Left lung (tissue), 14 donors: ENCODE measurements at places on chromosomes 2 and 18.
A peak's percentile ranks its signal among the peaks of the same experiment; 100 is the strongest.

- no peaks in the 10 kb centered on the region for H3K36me3 ChIP-seq
- no peaks in the 10 kb centered on the region for H3K4me1 ChIP-seq
- no peaks in the 10 kb centered on the region for H3K27me3 ChIP-seq
- H3K27ac ChIP-seq = no peak overlapping the region
- no peak for DNase-seq
Observed at GRCh38 chr2:58131191-58132011, 84.8 kb downstream of the VRK2 start.

DNA sequence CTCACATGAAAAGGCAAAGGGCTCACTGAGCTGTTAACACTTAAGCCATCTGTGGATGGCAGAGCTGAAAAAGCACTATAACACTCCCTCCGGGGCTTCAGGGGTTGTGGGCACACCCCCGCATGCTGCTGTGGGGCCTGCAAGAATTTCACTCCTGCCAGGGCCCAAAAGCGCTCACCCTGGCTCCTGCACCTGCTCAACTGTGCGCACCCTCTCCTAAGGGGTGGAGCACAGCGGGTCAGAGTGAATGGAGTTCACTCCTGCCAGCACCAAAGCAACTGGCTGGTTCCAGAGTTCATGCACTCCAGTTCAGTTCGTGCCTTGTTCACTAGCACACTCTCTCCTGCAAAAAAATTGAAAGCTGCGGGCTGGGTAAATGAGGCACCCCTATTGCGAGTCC is 814.2 kb upstream of the SLC39A10 start:
- H3K27ac ChIP-seq = no peak overlapping the region
- no peak overlapping the region for H3K4me3 ChIP-seq
- H3K27me3 ChIP-seq = no peaks in the 10 kb centered on the region
- H3K36me3 ChIP-seq = no peaks in the 10 kb centered on the region
- H3K4me1 ChIP-seq = no peaks in the 10 kb centered on the region

DNA sequence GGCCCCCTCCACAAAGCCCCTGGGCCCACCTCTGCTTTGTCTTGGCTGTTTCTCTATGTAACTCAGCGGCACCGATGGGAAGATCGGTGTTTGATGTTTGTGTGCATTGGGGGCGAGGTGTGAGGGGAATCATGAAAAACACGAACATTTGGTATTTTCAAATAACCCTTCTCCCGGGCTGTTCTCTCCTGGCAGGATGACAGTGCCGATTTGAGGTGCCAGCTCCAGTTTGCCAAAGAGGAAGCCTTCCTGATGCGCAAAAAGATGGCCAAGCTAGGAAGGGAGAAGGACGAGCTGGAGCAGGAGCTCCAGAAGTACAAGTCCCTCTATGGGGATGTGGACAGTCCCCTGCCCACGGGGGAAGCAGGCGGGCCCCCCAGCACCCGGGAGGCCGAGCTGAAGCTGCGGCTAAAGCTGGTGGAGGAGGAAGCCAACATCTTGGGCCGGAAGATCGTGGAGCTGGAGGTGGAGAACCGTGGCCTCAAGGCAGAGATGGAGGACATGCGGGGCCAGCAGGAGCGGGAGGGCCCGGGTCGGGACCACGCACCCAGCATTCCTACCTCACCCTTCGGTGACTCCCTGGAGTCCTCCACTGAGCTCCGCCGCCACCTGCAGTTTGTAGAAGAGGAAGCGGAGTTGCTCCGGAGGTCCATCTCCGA is 78.1 kb downstream of the MTCL1 start:
- H3K36me3 ChIP-seq = no peaks in the 10 kb centered on the region
- no peak overlapping the region for H3K4me3 ChIP-seq
- H3K27ac ChIP-seq = no peak overlapping the region

- no peak overlapping the region for H3K27ac ChIP-seq
- no peak overlapping the region for H3K4me3 ChIP-seq
- no peaks in the 10 kb centered on the region for H3K27me3 ChIP-seq
- H3K4me1 ChIP-seq = peaks cover 7% of the 10 kb centered on the region
Observed at GRCh38 chr2:37800176-37800858, 124.8 kb upstream of the RMDN2 start.

GRCh38 chr18:52150050-52150449 is 189.9 kb upstream of the DCC start:
- no peak overlapping the region for H3K27ac ChIP-seq
- H3K36me3 ChIP-seq = no peaks in the 10 kb centered on the region

DNA sequence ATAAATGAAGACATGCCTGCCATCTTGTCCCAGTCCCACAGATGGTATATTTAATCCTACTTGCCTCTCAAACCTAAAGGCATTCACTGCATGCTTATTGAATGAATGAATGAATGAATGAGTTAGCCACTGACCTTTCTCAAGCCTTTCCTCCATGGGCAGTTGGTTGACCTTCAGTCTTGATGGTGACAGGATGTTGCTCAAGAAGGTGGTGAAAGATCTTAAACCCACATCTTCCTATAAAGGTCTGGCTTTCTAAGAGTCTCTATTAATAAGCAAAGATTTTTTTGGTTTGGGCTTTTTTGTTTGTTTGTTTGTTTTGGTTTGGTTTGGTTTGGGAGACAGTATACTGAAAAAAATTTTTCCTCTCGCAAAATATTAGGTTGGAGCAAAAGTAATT is 41.7 kb downstream of the KIAA2012 start:
- H3K4me1 ChIP-seq = no peaks in the 10 kb centered on the region
- DNase-seq = no peak
- no peaks in the 10 kb centered on the region for H3K36me3 ChIP-seq
- no peak overlapping the region for H3K4me3 ChIP-seq
- H3K27ac ChIP-seq = no peak overlapping the region
- H3K27me3 ChIP-seq = no peaks in the 10 kb centered on the region

- H3K4me3 ChIP-seq = no peak overlapping the region
- H3K36me3 ChIP-seq = no peaks in the 10 kb centered on the region
- H3K4me1 ChIP-seq = peaks cover 8% of the 10 kb centered on the region
- no peak overlapping the region for H3K27ac ChIP-seq
Observed at GRCh38 chr2:31294196-31294595, 60.2 kb downstream of the EHD3 start.

- DNase-seq = no peak
- H3K4me3 ChIP-seq = no peak overlapping the region
- H3K27ac ChIP-seq = no peak overlapping the region
- H3K4me1 ChIP-seq = no peaks in the 10 kb centered on the region
- no peaks in the 10 kb centered on the region for H3K36me3 ChIP-seq
Observed at GRCh38 chr2:70340761-70341476, 39.1 kb upstream of the FAM136A start.

GRCh38 chr2:36858551-36859365 is 107.6 kb downstream of the STRN start:
- no peaks in the 10 kb centered on the region for H3K27me3 ChIP-seq
- H3K4me1 ChIP-seq = no peaks in the 10 kb centered on the region
- H3K36me3 ChIP-seq = no peaks in the 10 kb centered on the region
- DNase-seq = no peak
- H3K27ac ChIP-seq = no peak overlapping the region

- no peaks in the 10 kb centered on the region for H3K27me3 ChIP-seq
- H3K4me3 ChIP-seq = no peak overlapping the region
- no peaks in the 10 kb centered on the region for H3K36me3 ChIP-seq
- H3K4me1 ChIP-seq = no peaks in the 10 kb centered on the region
- no peak overlapping the region for H3K27ac ChIP-seq
Observed at GRCh38 chr2:25411281-25411680, 69.6 kb upstream of the DNMT3A start.

- no peak overlapping the region for H3K4me3 ChIP-seq
- peaks cover 6% of the 10 kb centered on the region for H3K4me1 ChIP-seq
- H3K27ac ChIP-seq = peak overlapping the region; percentile 3
- no peaks in the 10 kb centered on the region for H3K27me3 ChIP-seq
Observed at GRCh38 chr18:48839819-48840490, 110.8 kb downstream of the SMAD7 start.

DNA sequence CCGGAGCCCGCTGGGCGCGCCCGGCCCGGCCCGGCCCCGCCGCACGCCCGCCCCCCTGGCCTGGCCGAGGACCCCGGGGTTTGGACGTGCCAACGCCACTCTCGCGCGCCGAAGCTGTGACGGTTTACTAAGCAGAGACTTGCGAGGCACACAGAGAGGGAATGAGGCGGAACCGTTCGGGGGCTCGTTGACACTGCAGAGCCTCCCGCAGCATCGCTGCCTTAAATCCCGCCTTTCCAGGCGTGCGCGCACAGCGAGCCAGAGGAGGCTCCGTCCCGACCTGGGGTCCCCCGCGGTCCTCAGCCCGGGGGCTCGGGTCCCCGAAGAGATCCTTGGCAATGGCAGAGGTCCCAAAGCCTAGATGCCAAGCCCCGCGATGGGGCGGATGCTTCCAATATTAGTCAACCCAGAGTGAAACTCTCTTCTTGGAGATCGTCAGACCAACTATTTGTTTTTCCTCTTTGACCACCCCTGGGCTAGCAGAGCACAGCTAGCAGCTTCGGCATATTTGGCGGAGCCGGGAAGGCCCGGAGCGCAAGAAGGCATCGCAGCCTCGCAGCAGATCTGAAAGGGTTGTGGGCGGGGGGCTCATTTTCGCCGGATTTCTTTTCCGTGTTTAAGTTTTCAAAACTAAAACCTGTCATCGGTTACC is at the start of gene ZNF385B:
TSS of gene ZNF385B (minus strand) at position 197 of the 652 bp plus-strand sequence.
- peak; percentile 79 for DNase-seq
- peak within 1 kb of the TSS; percentile 39 for H3K4me3 ChIP-seq
- H3K4me1 ChIP-seq = no peaks in the 10 kb centered on the region
- H3K27ac ChIP-seq = no peak within 1 kb of the TSS

DNA sequence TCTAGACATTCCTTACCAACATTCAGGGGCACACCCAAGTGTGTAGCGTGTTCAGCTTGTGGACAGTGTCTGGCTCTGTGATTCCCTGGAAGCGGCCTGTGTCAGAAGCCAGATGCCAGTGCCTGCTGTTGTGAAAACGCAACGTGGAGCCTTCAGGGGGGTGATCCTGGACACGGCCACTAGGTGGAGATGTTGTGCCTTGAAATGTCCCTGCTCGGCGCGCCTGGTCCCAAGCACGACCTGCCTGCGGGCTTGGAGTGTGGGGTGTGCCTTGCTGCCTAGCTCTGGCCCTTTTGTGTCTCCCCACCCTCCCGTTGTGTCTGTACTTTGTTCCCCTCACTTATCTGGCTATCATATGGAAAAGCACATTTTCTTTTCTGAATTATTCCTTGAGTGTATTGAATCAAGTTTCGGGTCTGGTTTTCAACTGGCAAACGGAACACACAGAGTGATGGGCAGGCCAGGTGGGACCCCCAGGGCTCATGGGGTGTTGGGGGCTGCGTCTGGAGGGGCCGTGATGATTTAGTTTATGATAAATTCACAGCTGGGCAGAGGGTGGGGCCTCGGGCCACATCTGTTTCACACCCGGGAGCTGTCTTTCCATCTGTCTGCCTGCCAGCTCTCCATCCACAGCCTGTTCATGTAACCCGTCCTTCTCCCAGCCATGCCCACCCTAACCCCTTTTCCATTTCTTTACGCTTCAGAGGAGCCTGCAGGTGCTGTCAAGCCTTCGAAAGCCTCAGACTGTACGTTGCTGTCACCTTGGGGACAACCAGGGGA is 95.5 kb downstream of the DYSF start:
- H3K4me1 ChIP-seq = no peaks in the 10 kb centered on the region
- H3K27ac ChIP-seq = no peak overlapping the region
- H3K36me3 ChIP-seq = no peaks in the 10 kb centered on the region
- no peaks in the 10 kb centered on the region for H3K27me3 ChIP-seq

- H3K27ac ChIP-seq = no peak overlapping the region
- no peaks in the 10 kb centered on the region for H3K27me3 ChIP-seq
- no peak overlapping the region for H3K4me3 ChIP-seq
- no peaks in the 10 kb centered on the region for H3K4me1 ChIP-seq
- no peaks in the 10 kb centered on the region for H3K36me3 ChIP-seq
Observed at GRCh38 chr2:17104454-17104853, 413.8 kb downstream of the RAD51AP2 start.

- no peak overlapping the region for H3K4me3 ChIP-seq
- no peaks in the 10 kb centered on the region for H3K36me3 ChIP-seq
- no peak overlapping the region for H3K27ac ChIP-seq
- no peaks in the 10 kb centered on the region for H3K27me3 ChIP-seq
- no peaks in the 10 kb centered on the region for H3K4me1 ChIP-seq
- no peak for DNase-seq
Observed at GRCh38 chr2:110904116-110904778, 171.9 kb downstream of the ACOXL start.

GRCh38 chr2:206127656-206128055 is 31.6 kb downstream of the NDUFS1 start:
- no peak for DNase-seq
- H3K36me3 ChIP-seq = peaks cover 100% of the 10 kb centered on the region
- H3K27me3 ChIP-seq = no peaks in the 10 kb centered on the region

DNA sequence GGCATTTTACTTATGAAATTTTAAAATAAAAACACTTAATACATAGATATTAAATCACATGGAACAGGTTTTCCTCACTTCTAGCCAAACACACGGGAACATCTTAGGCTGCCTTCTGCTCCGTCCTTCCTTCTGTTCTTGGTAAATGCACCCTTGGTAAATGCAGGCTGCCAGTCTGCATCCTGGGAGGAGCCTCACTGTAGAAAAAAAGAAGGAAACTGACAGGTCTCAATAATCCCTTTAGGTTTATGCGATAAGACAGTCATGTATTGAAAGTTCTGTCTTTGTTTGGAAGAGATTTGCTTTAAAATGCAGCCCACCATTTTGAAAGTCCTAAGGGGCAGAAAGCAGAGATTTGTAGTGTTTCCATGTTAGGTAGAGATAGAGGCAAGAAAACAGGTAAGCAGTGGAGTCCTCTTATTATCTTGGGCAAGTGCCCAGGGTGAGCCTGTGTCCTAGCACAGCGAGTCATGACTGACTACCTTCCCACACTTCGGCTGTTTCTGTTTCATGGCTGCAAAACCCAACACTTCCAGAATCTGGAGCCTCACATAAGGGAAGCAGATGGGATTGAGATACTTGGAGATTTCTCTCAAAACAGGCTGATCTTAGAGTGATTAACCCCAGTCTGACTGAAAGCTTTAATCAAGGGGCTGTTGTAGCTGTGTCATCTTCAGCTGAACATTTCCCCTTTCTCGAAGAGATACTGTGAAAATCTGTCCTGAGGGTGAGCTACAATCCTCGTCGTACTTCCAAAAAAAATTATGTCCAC is 131.4 kb upstream of the MAP3K20 start:
- no peak overlapping the region for H3K4me3 ChIP-seq

GRCh38 chr2:215658635-215659305 is 222.9 kb upstream of the FN1 start:
- peaks cover 7% of the 10 kb centered on the region for H3K4me1 ChIP-seq
- H3K27me3 ChIP-seq = no peaks in the 10 kb centered on the region
- DNase-seq = peak; percentile 66
- peak overlapping the region; percentile 20 for H3K27ac ChIP-seq

DNA sequence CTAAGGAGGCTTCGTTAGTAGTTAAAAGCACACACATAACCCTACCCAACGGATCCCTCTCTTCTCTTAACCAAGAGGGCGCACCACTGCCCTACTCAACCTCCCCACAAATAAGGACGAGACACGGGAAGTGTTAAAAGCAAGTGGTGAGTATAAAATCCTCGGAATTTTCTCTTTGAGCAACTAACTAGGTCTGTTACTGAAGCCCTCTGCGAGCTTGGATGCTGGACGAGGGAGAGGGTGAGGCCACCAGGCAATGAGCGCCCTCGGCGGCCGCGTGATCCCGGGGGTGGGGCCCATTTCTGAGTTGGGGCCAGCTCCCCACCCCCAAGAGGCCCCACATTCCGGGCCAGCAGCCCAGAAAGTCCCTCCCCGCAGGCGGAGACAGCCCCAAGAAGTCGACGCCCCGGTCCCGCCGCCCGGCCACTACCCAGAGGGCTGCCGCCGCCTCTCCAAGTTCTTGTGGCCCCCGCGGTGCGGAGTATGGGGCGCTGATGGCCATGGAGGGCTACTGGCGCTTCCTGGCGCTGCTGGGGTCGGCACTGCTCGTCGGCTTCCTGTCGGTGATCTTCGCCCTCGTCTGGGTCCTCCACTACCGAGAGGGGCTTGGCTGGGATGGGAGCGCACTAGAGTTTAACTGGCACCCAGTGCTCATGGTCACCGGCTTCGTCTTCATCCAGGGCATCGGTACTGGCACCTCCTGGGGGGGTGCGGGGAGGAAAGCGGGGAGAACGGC is at the start of gene CYBRD1:
TSS of gene CYBRD1 (plus strand) at position 423 of the 736 bp plus-strand sequence. CDS start at position 495, 72 bp downstream.
- peak; percentile 92 for DNase-seq
- H3K4me3 ChIP-seq = peak within 1 kb of the TSS; percentile 71
- H3K36me3 ChIP-seq = no peaks in the 10 kb centered on the region
- peaks cover 2% of the 10 kb centered on the region for H3K4me1 ChIP-seq
- peak within 1 kb of the TSS; percentile 86 for H3K27ac ChIP-seq
- H3K27me3 ChIP-seq = no peaks in the 10 kb centered on the region
